ENCODE measurements at places on chromosomes 3 and 15.

- no peak for DNase-seq
Observed at GRCh38 chr3:190853464-190853863, 9.0 kb downstream of the GMNC start.

- DNase-seq: no peak
Observed at GRCh38 chr3:146156095-146156494, 4.9 kb downstream of the PLOD2 start.

DNA sequence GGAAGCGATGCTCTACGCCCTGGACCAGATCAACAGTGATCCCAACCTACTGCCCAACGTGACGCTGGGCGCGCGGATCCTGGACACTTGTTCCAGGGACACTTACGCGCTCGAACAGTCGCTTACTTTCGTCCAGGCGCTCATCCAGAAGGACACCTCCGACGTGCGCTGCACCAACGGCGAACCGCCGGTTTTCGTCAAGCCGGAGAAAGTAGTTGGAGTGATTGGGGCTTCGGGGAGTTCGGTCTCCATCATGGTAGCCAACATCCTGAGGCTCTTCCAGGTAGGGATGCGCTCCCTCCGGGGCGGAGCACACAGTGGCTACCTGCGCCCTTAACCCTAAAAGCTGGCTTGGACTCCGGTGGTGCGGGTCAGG is 698 bp downstream of the GRM7 start:
- DNase-seq: no peak

DNA sequence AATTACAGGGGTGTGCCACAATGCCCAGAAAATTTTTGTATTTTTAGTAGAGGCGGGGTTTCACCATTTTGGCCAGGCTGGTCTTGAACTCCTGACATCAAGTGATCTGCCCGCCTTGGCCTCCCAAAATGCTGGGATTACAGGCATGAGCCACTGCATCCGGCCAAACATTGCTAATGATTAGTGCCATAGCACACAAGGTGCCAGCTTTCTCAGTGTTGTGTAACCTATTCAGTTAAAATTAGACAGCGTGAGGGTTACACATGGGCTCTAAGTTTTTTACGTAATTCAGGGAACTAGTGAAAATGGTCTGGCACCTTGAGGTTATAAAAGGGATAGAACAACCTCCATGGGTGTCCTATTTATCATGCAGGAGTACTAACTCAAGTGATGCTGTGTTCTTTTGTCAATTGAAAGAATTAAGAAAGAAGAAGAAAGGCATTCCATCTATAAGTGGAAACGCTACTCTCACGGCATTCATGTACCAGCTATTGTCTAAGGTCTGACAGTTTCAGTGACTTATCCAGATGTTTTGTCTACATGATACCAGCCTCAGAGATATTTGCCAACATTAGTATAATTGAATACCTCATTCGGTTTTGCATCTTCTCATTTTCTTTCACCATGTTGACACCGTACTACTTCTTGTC is 84.7 kb downstream of the EOMES start:
- no peak for DNase-seq

- DNase-seq: no peak
Observed at GRCh38 chr3:180720012-180720411, 40.7 kb upstream of the CCDC39 start.

- DNase-seq: no peak
Observed at GRCh38 chr3:43260412-43260811, 25.9 kb upstream of the SNRK start.

- DNase-seq: no peak
Observed at GRCh38 chr15:80568298-80568697, 126.8 kb upstream of the ABHD17C start.

DNA sequence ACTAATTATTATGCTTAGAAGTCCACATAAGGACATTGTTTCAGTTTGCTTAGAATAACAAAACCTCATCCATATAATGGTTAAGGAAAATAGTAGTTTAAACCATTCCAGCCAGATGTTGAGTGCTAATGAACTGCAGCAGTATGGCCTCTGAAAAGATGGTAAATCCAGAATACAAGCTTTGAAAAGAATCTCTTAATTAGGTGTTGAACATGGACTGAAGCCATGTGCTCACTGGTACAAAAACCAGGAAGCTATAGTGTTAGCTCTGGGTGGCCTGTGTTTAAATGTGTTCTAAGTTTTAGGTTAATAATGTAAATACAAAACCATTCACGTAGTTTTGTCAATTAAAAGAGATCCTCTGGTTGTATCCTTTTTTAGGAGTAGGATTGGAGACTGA is 78.2 kb downstream of the GALK2 start:
- DNase-seq: no peak

DNA sequence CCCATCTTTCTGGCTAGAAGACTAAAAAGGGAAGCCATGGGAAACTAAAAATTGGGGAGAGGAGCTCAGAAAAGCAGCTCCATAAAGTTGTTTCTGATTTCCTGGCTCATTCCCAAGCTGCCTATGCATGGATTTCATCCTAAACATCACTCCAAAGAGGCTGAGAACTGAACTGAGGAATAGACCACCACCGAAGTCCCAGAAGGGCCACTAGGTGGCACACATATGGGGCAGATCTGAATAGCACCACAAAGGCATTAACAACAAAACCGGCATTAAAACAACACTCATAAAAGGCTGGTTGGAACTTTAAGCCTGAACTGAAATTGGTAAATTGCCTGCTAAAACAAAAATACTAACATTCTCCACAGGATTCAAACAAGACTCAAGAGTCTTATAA is 106.3 kb downstream of the PLD1 start:
- peak; percentile 18 for DNase-seq

GRCh38 chr3:72699631-72700030 is 148.6 kb downstream of the SHQ1 start:
- no peak for DNase-seq

Data from NCI-H226 (cell line).